Fibroblast of mammary gland (primary cell): ENCODE measurements at places on chromosomes 11 and 22.

- no peak for DNase-seq
These were observed 75.3 kb downstream of the C22orf31 start for GRCh38 chr22:28986366-28986765.

DNA sequence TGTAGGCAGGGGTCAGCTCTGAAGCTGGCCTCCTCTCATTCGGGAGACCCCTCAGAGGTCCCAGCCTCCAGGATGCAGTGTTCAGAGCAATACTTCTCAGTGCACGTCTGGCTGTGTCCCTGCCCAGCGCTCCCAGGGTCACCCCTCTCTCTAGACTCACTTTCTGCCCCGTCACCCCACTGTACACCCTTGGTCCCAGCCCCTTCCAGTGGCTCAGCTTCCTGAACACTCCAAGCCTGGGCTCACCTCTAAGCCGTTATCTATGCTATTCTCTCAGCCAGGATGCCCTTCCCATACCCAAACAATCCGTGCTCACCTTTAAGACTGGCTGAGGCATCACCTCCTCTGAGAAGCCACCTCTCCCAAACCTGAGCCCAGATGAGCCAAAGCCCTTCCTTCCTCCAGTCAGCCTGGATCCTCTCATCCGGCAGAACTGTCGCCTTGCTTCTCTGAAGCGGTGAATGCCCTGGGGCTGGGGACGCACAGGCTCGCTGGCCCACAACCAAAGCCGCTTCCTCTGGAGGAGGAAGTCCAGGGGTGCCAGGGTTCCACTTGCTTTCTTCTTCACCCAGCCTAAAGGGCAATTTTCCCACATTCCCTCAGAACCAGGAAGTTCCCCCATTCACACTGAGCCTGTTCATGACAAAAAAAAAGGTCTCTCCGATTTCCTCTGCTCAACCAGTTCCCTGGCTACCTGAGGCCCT lies 13.7 kb upstream of the CDKN1C start:
- DNase-seq, result no peak

GRCh38 chr11:36389811-36390210 lies 93.7 kb downstream of the PRR5L start:
- no peak for DNase-seq

DNA sequence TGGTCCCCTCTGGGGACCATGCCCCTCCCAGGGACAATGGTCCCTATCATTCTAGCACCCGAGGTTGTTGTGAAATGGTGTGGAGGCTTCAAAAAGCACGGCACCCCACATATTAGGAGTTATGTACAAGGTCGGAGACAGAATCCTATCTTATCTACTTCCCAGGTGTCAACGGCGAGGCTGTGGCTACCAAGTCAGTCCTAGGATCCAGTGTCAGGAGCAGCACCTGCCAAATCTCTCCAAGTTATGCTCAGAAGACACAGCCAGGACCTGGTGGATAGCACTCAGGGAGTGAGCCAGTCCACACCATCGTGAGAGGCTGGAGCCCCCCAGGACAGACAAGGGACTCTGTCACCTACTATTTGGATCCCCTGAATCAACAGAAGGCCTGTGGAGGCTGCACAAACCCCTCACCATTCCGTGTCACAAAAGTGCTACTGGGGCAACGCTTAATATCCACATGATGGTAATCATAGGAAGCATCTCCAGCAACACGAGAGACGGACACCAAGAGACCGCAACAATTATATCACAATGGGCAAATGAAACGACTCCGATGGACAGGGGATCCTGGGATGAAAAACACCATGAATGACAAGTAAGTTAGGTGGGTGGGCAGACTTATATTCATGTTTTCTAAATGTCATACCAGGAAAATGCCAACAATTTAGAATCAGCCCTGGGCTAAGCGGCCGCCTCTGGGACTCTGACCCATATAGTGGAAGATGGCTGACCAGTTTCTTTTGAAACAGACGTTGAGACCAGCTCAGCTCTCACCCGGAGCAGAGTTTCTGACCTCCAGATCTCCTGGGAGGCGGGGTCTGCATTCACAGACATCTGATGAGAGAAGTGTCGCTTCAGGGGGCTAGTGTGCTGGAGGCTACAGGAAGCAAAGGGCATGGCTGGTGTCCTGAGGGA lies 108.4 kb downstream of the MED15 start:
- no peak for DNase-seq

DNA sequence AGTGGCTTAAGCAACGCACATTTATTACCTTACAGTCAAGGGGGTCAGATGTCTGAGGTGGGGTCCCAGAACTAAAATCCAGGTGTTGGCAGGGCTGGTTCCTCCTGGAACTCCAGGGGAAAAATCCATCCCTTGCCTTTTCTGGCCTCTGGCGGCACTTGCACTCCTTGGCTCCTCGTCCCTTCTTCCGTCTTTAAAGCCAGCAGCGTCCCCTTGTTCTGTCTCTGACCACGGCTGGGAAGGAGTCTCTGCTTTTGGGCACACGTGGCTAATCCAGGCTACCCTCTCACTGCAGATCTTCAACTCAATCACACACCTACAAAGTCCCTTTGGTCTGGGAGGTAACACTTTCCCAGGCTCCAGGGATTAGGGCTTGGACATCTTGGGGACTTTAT lies 73.5 kb upstream of the WNT7B start:
- no peak for DNase-seq

DNA sequence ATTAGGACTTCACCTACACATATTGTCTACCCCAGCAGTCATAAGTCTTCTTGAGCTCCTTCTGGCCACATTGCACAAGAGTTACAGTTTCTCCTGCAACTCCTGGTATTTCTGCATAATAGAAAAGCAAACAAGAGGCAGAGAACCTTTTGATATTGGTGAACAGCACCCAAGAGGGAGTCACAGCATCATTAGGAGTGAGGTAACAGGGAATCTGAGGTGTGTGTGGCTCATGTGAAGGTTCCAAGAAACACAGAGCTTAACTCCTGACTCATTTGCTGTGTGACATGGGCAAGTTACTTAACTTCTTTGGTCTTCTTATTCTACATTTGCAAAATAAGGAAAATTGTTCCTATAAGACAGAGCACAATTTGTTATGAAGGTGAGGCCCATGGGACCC lies 374.6 kb downstream of the INSC start:
- no peak for DNase-seq

DNA sequence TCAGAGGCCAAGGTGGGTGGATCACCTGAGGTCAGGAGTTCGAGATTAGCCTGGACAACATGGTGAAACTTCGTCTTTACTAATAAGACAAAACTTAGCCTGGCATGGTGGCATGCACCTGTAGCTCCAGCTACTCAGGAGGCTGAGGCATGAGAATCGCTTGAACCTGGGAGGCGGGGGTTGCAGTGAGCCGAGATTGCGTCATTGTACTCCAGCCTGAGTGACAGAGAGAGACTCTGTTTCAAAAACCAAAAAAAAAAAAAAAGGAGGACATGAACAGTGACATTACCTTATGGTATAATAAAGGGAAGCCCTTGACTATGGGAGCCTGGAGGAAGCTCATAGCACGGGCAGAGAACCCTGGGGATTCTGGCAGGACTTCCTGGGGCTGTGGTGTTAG lies 16.5 kb upstream of the PLEKHB1 start:
- no peak for DNase-seq

DNA sequence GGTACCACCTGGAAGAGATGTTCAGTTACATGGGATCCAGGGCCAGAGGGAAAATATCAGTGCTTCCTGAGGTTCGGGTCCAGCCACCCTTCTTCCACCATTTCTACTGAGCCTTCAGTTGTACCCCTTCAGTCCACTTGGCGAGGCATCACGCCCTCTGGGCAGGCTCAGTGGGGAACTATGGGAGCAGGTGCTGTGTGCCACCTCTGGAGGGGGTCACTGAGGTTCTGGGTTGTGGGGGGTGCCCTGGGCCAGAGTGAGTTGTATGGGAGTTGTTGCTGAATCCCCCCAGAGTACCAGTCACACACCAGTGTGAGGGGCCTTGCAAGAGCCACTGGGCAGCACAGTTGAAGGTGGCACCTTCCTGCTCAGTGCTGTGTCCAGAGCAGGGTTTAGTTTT lies 2.7 kb upstream of the SREBF2 start:
- DNase-seq, result no peak

DNA sequence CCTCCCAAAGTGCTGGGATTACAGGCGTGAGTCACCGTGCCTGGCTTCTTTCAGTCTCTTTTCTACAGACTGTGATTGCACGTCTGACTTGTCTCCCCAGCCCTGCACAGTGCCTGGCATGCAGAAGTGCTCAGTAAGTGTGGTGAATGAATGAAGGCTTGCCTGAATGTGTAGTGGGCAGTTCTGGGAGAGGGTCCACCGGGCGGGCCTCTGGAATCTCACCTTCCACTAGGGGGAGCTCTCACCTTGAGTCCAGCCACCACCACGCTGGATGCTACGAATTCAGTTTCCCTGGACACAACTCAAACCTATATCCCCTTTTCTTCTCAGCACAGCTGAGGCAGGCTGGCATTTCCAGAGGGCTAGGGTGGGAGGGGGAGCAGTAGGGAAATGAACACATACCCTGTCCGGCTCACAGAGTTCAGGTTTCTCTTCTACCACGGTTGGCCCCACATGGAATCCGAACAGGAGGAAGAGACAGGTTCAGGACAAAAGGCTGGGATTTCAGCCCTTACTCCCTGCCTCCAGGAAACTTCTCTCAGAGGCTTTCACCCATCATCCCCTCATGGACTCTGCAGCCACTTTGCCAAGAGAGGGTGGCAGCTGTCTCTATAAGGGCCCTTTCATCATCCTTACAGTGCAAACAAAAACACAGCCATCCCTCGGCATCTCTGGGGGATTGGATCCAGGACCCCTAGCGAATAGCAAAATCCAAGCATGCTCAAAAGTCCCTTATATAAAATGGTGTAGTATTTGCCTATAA lies 86.8 kb downstream of the NECTIN1 start:
- DNase-seq, result peak; percentile 27

DNA sequence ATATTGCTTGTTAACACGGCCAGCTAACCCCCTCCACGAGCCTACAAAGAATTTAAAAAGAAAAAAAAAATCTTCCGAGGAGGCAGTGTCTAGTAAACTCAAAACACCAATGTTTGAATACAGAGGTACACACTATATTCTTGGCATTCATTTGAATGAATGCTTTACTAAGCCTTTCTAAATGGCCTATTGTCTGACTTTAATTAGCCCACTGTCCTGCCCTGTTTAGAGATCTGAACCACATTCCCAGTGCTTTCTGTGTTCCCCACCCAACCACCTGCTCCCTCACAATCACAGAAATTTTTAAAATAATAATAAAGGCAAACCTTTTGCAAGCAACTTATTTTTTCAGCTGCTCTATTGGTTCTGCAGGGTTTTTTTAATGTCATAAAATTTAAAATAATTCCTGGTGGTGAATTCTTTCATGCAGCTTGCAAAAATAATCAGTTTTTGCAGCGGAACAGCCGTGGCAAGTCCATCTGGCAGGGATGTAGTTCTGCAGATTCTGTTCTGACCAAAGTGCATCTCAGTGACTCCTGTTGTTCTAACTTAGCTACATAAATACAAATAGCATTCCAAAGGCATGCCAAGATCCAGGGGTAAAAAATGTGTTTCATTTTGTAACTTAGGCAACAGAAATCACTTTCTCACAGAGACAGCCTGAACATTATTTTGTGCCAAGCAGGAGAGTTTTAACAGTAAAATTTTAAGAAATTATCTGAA lies 23.8 kb downstream of the POU2AF2 start:
- no peak for DNase-seq

DNA sequence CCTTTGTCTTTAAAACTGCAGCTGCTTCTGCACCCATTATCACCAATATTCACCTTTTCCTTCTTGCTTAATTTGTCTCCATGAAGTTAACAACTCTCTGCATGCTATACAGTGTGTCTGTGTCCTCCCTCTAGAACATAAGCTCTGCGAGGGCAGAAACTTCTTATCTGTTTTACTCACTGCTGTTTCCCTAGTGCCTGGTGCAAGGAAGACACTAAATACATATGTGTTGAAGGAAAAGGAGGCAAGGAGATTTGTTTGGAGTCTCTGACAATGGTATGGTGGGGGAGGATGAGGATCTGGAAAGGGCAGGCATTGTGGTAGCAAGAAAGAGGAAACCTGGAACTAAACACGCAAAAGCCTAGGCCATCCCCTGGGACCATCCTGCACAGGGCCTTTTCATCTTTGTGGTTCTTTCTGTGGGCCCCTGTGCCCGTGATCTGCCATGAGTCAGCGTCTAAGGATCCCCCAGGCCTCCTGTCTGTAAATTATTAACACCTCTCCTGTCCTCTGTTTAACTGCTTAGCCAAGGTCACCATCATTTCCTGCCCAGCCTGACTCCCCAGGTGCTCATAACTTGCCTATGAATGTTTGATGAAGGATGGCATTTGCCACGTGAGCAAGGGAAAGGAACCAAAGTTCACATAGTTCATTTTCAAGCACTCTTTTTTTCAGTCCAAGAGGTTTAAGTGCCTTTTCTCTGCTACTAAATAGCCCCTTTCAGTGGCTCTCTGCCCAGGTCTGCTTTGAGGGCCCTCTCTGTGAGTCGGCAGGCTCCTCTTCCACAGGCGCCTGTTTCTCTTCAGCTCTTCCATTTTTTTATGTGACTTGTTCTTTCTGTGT lies 131.1 kb downstream of the RASSF10 start:
- DNase-seq, result peak; percentile 55

GRCh38 chr11:100008417-100008816 lies 678.7 kb upstream of the ARHGAP42 start:
- DNase-seq, result no peak
